ENCODE measurements at places on chromosomes 13 and 19.

GRCh38 chr19:38655148-38655824 is 7.8 kb downstream of the ACTN4 start:
- peak; percentile 66 for DNase-seq

DNA sequence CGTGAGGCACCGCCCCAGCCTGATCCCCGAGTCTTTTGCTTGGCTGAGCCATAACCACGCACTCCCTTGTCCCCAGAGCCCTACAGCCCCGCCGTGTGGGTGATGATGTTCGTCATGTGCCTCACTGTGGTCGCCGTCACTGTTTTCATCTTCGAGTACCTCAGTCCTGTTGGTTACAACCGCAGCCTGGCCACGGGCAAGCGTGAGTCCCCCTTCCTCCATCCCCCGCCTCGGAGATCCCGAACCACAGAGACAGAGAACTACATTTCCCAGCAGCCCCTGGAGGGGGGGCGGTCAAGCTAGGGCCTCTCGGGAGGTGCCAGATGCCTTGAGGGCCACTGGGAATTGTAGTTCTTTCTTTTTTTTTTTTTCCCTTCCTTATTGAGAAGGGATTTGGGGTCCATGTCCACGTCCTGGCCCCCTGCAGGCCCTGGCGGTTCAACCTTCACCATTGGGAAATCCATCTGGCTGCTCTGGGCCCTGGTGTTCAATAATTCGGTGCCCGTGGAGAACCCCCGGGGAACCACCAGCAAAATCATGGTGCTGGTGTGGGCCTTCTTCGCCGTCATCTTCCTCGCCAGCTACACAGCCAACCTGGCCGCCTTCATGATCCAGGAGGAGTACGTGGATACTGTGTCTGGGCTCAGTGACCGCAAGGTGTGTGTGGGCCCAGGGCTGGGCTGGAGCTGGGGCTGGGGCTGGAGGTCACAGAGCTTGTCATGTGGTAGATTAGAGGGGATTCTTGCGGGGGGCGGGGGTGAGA is 25.9 kb downstream of the GRIN2D start:
- peak; percentile 42 for DNase-seq

DNA sequence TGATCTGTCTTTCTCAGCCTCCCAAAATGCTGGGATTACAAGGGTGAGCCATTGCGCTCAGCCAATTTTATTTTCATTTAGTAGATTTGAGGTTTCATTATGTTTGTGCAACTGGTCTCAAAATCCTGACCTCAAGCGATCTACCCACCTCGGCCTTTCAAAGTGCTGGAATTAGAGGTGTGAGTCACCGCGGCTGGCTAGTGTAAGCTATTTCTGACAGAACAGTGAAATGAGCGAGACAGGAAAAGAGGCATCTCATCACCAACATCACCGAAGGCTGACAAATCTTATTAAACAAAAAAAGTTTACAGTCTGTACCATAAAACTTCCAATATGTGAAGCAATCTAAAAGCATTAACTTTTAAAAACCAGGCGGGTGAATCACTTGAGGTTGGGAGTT is 12.2 kb upstream of the ZNF888 start:
- DNase-seq, result peak; percentile 51

DNA sequence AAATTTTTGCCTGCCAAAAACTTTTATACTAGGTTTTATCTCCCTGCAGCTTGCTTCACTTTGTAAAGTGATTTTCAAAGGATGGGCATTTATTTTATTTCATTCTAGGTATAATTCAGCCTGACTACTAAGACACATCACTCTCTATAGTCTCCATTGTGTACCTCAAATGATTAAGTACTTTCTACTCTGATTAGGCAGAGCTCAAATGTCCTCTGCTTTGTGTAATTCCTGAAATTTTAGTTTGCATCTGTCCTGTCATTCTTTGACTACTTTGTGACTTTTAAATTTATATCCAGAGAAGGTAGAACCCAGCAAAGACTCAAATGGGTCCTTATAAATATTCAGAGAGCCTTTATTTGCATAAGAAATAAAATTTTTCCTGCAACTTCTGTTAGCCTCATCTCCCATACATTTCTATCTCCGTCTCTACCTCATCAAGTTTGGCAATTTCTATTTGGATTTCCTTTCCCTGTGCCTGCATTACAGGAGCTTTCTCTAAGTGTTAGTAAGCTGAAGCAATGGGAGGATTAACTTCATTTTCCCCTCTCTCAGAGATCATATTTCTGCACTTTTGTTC is 1038.0 kb upstream of the ATXN8OS start:
- DNase-seq, result no peak

All from fibroblast of lung (primary cell).